ENCODE measurements at places on chromosomes 7 and 10.

- H3K4me1 ChIP-seq, result no peaks in the 10 kb centered on the region
- no peak for DNase-seq
- H3K27me3 ChIP-seq, result no peaks in the 10 kb centered on the region
- H3K4me3 ChIP-seq, result no peak overlapping the region
- H3K36me3 ChIP-seq, result no peaks in the 10 kb centered on the region
Observed at GRCh38 chr10:82429302-82429701, 554.3 kb downstream of the NRG3 start.

GRCh38 chr10:101063548-101064414 is 2.0 kb downstream of the KAZALD1 start:
- H3K27ac ChIP-seq, result no peak overlapping the region
- peaks cover 67% of the 10 kb centered on the region for H3K27me3 ChIP-seq
- no peaks in the 10 kb centered on the region for H3K36me3 ChIP-seq
- peaks cover 4% of the 10 kb centered on the region for H3K4me1 ChIP-seq
- DNase-seq, result no peak

GRCh38 chr7:108459922-108460551 is 3.8 kb upstream of the NRCAM start:
- no peak for DNase-seq
- no peaks in the 10 kb centered on the region for H3K36me3 ChIP-seq
- no peak overlapping the region for H3K4me3 ChIP-seq
- peaks cover 26% of the 10 kb centered on the region for H3K27me3 ChIP-seq
- H3K27ac ChIP-seq, result no peak overlapping the region

- H3K4me3 ChIP-seq, result no peak overlapping the region
- no peak overlapping the region for H3K27ac ChIP-seq
- no peak for DNase-seq
- no peaks in the 10 kb centered on the region for H3K27me3 ChIP-seq
Observed at GRCh38 chr7:145082366-145083161, 246.7 kb upstream of the TPK1 start.

- H3K36me3 ChIP-seq, result no peaks in the 10 kb centered on the region
- H3K4me3 ChIP-seq, result no peak overlapping the region
- no peaks in the 10 kb centered on the region for H3K27me3 ChIP-seq
- no peaks in the 10 kb centered on the region for H3K4me1 ChIP-seq
- no peak overlapping the region for H3K27ac ChIP-seq
- DNase-seq, result no peak
Observed at GRCh38 chr10:45409782-45410181, 35.8 kb downstream of the ALOX5 start.

- no peak for DNase-seq
- no peaks in the 10 kb centered on the region for H3K4me1 ChIP-seq
- no peak overlapping the region for H3K4me3 ChIP-seq
- H3K27me3 ChIP-seq, result no peaks in the 10 kb centered on the region
- no peaks in the 10 kb centered on the region for H3K36me3 ChIP-seq
- H3K27ac ChIP-seq, result no peak overlapping the region
Observed at GRCh38 chr10:89262086-89263051, 10.8 kb upstream of the LIPA start.

DNA sequence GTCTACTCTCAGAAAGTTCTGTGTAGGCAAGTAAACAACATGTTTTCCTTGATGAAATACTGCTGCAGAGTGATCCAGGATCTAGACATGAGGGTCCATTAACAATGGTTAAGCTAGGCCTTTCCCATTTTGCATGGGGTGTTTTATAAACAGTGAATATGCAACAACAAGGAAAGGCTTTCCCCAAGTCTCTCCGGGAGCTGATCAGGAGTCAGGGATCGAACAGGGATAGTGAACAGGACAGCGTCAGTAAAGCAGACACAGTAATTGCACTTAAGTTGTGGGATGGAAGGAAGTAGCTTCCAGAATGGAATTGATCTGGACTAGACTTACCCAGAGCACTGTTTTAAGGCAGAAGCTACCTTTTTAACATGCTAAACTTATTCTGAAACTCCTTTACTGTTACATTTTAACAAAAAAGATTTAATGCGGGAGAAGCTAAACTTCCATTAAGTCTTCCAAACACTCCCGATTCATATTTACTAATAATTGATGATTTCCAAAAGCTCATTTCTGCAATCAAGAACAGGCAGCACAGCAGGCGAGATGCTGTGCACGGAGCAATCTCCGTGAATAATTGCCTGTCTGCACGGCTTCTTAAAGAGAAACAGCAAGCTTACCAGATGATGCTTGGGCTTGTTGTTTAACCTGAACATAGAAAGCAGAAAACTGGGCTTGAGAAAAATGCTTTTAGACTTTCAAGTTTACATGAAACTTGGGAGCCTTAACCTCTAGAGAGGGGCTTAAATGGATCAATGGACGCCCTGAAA is 50.3 kb upstream of the DOCK1 start:
- peak; percentile 13 for DNase-seq
- no peaks in the 10 kb centered on the region for H3K27me3 ChIP-seq
- no peaks in the 10 kb centered on the region for H3K4me1 ChIP-seq
- H3K36me3 ChIP-seq, result no peaks in the 10 kb centered on the region

GRCh38 chr10:96125142-96125515 is 5.0 kb upstream of the ZNF518A start:
- H3K4me1 ChIP-seq, result peaks cover 4% of the 10 kb centered on the region
- no peaks in the 10 kb centered on the region for H3K27me3 ChIP-seq
- no peaks in the 10 kb centered on the region for H3K36me3 ChIP-seq
- no peak overlapping the region for H3K4me3 ChIP-seq
- no peak for DNase-seq
- H3K27ac ChIP-seq, result no peak overlapping the region

- H3K36me3 ChIP-seq, result no peaks in the 10 kb centered on the region
- no peaks in the 10 kb centered on the region for H3K4me1 ChIP-seq
- no peak for DNase-seq
- H3K27me3 ChIP-seq, result no peaks in the 10 kb centered on the region
- no peak overlapping the region for H3K27ac ChIP-seq
Observed at GRCh38 chr10:51139176-51139575, 64.9 kb downstream of the PRKG1 start.

DNA sequence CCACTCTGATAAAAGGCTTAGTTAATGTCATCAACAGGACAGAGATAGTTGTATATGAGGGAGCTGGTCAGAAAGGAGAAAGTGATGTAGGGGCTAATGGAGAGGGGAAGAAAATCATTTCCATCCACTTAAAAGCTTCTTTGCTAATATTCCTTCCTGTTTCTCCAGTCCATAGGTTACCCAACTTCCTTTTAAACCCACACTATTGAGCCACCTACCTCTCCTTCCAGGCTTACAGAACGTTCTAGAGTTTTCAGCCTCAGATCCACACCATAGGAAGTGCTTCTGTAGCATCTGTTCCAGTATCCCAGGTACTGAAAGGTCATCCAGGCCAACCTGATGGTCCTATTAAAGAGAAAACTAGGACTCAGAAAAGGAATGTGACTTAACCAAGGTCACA is 28.2 kb downstream of the STRIP2 start:
- H3K4me3 ChIP-seq, result no peak overlapping the region
- H3K27ac ChIP-seq, result no peak overlapping the region
- H3K36me3 ChIP-seq, result peaks cover 8% of the 10 kb centered on the region

DNA sequence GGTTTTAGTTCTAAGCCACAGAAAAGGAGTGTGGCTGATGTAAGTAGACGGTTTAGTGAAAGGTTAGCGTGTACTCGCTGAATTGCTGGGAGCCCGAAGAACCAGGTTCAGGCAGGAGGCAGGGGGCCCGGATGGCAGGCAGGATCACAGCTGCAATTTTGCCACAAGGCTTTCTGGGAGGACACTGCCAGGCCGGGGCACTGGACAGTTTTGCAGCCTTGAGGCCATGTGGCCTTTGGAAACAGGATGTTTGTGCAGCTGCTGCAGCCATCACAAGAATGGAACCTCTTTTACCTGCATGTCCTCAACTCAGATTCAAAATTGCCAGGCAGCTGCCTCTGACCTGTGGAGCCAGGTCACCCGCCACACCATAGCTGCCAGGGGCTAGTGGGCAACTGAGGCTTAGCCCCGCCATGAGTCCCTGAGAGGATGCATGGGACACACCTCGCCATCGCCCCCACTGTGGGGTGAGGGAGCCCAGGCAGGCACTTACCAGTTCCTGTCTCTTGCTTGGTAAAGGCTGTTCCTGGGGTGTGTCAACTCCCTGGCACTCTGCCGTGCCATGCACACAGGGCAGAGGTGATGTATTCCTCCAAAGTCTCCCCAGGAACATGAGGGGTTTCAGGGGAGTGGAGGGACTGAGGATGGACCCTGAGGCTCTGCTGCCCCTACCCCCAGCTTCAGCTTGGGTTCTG is 188.6 kb downstream of the RPS24 start:
- H3K27ac ChIP-seq, result no peak overlapping the region
- H3K4me3 ChIP-seq, result no peak overlapping the region
- no peak for DNase-seq
- H3K36me3 ChIP-seq, result no peaks in the 10 kb centered on the region

- no peak overlapping the region for H3K4me3 ChIP-seq
- H3K4me1 ChIP-seq, result peaks cover 2% of the 10 kb centered on the region
- no peaks in the 10 kb centered on the region for H3K27me3 ChIP-seq
- H3K27ac ChIP-seq, result no peak overlapping the region
Observed at GRCh38 chr7:12729112-12729511, 41.7 kb downstream of the ARL4A start.

GRCh38 chr10:34465678-34466077 is 349.4 kb downstream of the PARD3 start:
- no peaks in the 10 kb centered on the region for H3K4me1 ChIP-seq
- no peaks in the 10 kb centered on the region for H3K27me3 ChIP-seq
- no peaks in the 10 kb centered on the region for H3K36me3 ChIP-seq
- H3K4me3 ChIP-seq, result no peak overlapping the region

- H3K4me1 ChIP-seq, result no peaks in the 10 kb centered on the region
- peak; percentile 49 for DNase-seq
- H3K27ac ChIP-seq, result no peak overlapping the region
- H3K36me3 ChIP-seq, result no peaks in the 10 kb centered on the region
- H3K27me3 ChIP-seq, result no peaks in the 10 kb centered on the region
Observed at GRCh38 chr10:28431139-28431538, 101.8 kb upstream of the WAC start.

DNA sequence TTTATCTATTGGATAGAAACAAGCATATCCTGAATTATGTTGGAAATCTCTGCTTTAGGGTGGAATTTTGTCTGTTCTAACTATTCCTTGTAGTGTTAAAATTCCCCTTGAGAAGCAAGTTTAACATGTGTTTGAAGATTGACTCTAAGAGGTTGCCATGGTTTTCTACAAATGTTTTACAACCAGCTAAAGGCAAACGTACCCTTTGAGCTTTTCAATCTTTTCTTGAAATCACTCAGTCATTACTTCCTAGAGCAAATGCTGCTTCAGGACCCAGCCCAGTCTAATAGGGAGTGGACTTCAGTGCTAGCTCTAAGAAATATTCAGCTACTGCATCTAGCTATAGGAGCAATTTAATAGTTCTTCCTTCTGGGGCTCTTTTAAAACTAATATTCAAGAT is 118.8 kb upstream of the IFRD1 start:
- no peak for DNase-seq
- H3K4me3 ChIP-seq, result no peak overlapping the region
- peaks cover 6% of the 10 kb centered on the region for H3K4me1 ChIP-seq
- H3K27me3 ChIP-seq, result no peaks in the 10 kb centered on the region
- no peak overlapping the region for H3K27ac ChIP-seq

GRCh38 chr10:112409299-112409698 is 35.4 kb downstream of the ACSL5 start:
- H3K4me3 ChIP-seq, result no peak overlapping the region
- DNase-seq, result no peak
- H3K27me3 ChIP-seq, result no peaks in the 10 kb centered on the region
- no peak overlapping the region for H3K27ac ChIP-seq

DNA sequence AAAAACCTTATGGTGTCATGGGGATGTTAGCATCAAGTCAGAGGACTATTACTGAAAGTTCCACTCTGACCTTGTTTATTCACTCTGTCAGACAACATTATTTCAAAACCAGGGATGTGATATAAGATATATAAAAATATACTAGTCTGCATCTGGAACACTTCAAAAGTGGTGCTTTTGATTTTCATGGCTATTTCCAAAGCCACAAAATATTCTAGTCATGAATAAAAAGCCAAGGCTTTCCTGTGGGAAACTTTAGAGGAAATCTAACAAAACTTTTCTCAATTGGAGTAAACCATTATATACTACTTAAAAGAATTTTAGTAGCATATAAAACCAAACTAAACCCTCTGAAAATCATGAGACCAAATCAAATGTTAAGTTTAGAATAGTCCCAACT is 205.2 kb downstream of the TMEM26 start:
- no peaks in the 10 kb centered on the region for H3K36me3 ChIP-seq
- no peak overlapping the region for H3K27ac ChIP-seq
- no peak overlapping the region for H3K4me3 ChIP-seq
- no peaks in the 10 kb centered on the region for H3K4me1 ChIP-seq

DNA sequence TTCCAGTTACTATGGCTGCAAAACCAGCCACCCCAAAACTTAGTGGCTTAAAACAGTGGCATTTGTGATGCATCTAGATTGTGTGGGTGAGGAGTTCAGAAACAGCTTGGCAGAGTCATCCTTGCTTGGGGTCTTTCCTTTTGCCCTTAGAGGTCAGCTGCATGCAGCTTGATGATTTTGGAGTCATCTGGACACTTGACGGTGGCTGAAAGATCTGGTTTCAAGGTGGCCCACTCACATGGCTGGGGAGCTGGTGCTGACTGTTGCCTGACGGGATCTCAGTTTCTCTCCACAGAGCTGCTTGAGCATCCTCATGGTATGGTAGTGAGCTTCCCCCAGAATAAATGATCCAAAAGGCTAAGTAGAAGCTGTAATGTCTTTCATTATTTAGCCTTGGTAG is 191.3 kb upstream of the GALNT17 start:
- H3K4me1 ChIP-seq, result peaks cover 2% of the 10 kb centered on the region
- no peaks in the 10 kb centered on the region for H3K36me3 ChIP-seq
- no peak overlapping the region for H3K4me3 ChIP-seq
- no peak overlapping the region for H3K27ac ChIP-seq

GRCh38 chr7:104367926-104368325 is 39.5 kb downstream of the LHFPL3 start:
- no peak overlapping the region for H3K27ac ChIP-seq
- no peaks in the 10 kb centered on the region for H3K27me3 ChIP-seq
- no peaks in the 10 kb centered on the region for H3K4me1 ChIP-seq
- no peaks in the 10 kb centered on the region for H3K36me3 ChIP-seq
- no peak overlapping the region for H3K4me3 ChIP-seq

DNA sequence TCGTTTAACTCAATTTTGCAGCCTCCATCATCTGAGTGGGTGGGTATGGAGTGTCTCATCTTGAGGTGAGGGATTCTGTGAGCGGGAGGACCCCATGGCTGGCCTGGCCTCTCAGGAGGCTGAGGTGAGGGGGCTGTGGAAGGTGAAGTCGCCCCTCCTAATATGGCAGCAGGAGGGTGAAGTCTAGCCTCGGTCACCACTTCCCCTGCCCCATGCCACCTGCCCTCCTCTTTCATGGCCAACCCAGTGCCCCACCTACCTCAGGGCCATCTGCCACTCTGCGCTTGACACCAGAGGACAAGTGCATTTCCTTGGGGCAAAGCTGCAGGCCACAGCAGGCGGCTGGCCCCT is 8.7 kb downstream of the RASGEF1A start:
- H3K27me3 ChIP-seq, result no peaks in the 10 kb centered on the region
- no peak for DNase-seq
- no peaks in the 10 kb centered on the region for H3K4me1 ChIP-seq
- H3K4me3 ChIP-seq, result no peak overlapping the region
- H3K27ac ChIP-seq, result no peak overlapping the region
